ENCODE measurements at places on chromosomes 12 and 14.

DNA sequence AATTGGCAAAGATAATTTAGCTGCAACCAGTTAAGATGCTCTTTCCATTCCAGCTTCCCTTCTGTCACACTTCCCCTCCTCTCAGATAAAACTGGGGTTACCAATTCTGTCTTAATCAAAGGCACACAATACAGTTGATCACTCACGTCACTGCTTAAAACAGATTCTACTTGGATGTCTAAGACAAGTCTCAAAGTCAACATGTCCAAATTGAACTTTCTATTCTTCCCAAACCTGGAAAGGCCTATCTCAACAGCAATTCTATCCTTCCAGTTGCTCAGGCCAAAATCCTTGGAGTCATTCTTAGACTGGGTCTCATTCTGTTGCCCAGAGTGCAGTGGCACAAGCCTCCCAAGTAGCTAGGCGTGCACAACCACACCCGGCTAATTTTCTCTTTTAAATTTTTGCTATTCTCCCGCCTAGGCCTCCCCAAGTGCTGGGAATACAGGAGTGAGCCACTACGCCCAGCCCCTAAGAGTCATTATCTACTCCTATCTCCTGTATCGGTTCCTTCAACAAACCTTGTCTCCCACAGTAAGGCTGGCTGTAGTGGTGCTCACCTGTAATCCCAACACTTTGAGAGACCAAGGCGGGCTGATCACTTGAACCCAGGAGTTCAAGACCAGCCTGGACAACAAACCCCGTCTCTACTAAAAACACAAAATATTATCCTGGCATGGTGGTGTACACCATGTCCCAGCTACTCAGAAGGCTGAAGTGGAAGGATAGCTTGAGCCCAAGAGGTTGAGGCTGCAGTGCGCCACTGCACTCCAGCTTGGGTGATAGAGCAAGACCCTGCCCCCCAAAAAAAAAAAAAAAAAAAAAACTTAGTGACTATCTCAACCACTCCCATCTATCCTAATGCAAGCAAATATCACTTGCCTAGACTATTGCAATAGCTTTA is 4.7 kb downstream of the RPS29 start:
- DNase-seq: no peak

- no peak for DNase-seq
These were observed 780 bp downstream of the TBC1D15 start for GRCh38 chr12:71840231-71840847.

GRCh38 chr12:64006211-64006825 is 161.8 kb downstream of the SRGAP1 start:
- DNase-seq: no peak

DNA sequence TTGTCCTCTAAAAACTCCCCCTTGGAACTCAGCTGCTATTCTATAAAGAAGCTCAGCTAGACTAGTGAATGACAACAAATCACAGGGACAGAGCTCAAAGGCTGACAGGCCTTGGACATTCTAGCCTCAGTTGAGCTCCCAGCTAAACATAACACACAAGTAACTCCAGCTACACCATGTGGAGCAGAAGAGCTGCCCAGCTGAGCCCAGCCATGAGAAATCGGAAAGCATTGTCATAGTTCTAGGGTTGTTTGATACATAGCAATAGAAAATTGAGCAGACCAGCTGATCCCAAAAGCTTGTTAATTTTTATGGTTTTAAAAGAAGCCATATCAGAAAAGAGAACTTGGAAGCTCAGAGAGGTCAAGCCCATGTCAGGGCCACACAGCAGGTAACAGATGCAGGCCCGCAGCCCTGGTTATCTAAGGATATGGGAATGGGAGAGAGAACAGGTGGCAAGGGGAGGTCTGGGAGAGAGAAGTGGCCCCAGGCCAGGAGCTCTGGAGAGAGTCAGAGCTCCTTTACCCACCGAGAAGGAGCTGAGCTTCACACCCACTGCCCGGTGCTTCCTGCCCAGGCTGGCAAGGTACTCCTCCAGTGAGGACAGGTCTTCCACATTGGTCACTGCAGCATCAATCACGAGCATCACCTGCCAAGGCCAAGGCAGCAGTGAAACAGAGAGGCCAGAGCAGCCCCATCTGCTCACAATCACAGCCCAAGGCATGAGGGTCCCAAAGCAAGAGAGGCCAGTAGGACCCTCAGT is 2.9 kb downstream of the NGB start:
- no peak for DNase-seq

- DNase-seq: no peak
These were observed 2.9 kb downstream of the LLPH start for GRCh38 chr12:66127650-66128049.
